ENCODE measurements at places on chromosomes 11 and 22.

GRCh38 chr11:123304828-123305466 is 109.9 kb upstream of the CLMP start:
- no peak for DNase-seq

- no peak for DNase-seq
These were observed 214.1 kb downstream of the BUD13 start for GRCh38 chr11:116558504-116559211.

- DNase-seq, result no peak
These were observed 155.0 kb downstream of the ADAMTS15 start for GRCh38 chr11:130603335-130603906.

- no peak for DNase-seq
These were observed 69.9 kb upstream of the CHRM4 start for GRCh38 chr11:46461461-46461927.

GRCh38 chr11:64839335-64839734 is 5.1 kb downstream of the CDC42BPG start:
- DNase-seq, result no peak

- DNase-seq, result no peak
These were observed 101.2 kb downstream of the SIK3 start for GRCh38 chr11:116997071-116997470.

DNA sequence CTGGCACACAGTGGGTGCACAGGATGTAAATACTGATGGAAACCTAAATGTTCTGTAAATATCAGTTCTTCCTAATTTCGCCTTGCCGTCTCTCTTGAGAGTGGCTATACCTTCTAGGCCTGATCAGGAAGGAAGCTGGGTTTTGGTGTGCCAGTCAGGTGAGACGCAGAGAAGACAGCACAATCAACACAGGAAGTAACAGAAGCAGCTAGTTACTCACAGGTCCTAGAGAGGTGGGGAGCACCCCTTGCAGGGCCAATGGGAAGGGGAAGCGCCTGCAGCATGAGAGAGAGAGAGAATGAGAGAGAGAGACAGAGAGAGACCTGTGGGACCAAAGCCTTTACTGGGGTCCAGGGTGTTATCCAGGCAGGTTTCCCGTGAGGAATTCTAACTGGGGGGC is 80.8 kb downstream of the FBLN1 start:
- no peak for DNase-seq

DNA sequence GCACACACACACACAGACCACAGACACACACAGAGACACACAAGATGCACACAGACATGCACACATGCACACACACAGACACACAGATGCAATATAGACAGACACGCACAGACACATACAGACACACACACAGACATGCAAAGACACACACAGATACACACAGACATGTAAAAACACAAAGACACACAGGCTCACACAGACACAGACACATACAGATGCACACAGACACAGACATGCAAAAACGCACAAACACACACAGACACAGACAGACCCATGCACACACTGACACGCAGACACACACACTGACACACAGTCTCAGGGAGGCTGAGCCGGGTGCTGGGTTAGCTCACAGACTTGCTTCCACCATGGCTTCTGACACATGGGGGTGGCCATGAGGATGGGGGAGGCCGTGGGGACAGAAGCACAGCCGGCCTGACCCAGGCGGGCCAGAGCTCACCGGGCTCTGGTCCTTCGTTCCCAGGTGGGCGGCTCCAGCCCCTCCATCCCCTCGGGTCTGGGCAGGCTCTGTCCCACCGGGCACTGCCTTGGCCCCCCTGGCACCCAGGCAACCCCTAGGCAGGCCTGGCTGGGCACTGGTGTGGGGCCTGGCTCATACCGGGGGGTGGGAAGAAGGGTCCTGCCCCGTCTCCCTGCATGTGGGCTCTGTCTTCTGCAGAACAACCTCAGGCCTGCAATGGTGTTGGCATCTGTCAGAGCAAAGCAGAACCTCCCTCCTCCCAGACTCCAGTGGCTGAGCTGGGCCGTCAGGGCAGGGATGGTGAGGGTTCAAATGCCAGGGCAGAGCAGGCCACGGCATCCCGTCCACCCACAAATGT is 1489.5 kb downstream of the BRD1 start:
- no peak for DNase-seq

- DNase-seq, result no peak
These were observed 203.4 kb downstream of the KIF18A start for GRCh38 chr11:27904358-27905055.

- no peak for DNase-seq
These were observed 20.8 kb downstream of the CECR2 start for GRCh38 chr22:17390087-17390486.

Data from iPS DF 6.9 (cell line).